ENCODE measurements at places on chromosomes 5 and 9.

DNA sequence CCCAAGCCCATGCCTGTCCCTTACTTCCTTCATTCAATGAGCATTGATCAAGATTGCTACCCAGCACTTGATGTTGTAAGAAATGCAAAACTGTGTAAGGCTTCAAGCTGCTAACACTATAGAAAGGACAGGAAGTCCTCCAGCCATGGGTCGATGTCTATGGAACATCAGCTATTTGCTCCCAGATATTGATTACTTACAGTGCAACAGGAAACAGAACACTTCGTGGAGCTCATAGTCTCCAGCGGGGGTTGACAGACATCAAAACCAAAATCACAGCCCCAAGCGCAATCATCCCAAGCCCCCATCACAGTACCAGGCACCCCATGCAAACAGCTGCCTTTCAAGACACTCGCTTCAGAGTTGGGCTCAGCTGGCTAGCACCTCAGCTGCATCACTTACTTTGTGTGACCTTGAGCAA is 26.8 kb upstream of the DUSP1 start:
- DNase-seq: no peak

DNA sequence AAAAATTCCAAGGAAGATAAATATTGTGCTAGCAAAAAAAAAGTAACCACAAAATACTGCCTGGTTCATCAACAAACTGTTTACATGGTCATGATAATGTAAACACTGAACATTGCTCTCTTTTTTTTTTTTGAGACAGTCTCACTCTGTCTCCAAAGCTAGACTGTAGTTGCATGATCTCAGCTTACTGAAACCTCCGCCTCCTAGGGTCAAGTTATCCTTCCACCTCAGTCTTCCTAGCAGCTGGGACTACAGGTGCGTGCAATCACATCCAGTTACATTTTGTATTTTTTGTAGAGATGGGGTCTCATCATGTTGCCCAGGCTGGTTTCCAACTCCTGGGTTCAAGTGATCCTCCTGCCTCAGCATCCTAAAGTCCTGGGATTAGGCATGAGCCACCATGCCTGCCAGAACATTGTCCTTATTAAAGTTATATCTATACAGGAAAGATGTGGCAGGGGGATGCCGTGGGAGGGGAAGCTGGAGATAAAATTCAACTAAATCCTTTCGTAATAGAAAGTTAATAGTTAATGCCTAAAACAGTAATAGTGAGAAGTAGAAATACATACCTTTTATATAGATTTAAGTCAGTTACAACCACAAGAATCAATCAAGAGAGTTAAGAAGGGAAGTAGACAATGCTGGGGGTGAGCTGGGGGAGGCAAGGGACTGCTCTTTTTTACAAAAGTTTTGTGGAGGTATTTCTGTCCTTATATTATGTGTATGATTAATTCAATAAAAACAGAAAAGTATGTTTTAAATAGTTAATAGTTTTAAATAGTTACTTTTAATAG is 52.3 kb downstream of the RGMB start:
- DNase-seq: no peak

DNA sequence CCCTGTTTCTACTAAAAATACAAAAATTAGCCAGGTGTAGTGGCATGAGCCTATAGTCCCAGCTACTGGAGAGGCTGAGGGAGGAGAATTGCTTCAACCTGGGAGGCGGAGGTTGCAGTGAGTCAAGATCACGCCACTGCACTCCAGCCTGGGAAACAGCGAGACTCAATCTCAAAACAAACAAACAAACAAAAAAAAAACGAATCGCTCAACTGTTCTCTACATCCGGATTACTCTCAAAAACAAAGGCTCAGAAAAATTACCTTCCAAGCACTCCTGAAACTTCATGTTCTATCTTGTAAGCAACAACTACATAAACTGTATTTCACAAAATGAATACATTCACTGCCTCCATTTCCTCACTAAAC is 14.0 kb downstream of the UBAP2 start:
- no peak for DNase-seq

GRCh38 chr5:115243412-115243811 is 19.3 kb downstream of the PGGT1B start:
- no peak for DNase-seq

DNA sequence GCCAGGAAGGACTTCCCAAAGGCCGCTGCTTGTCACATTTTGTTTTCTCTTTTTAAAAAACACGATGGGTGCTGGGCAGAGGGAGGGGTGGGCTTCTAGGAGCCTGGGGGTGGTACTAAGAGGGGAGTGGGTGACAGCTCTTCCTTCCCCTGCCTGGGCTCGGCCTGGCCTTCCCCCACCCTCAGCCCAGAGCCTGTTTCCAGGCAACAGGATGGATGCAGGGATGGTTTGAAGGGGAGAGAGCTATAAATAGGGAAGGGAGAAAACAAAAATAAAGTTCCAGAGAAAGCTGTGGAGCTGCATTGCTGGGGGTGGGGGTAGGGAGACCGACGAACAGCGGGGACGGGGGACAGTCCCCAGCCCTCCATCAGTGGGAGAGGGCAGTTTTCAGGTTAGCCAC is 6.6 kb upstream of the GPRIN1 start:
- DNase-seq: no peak

DNA sequence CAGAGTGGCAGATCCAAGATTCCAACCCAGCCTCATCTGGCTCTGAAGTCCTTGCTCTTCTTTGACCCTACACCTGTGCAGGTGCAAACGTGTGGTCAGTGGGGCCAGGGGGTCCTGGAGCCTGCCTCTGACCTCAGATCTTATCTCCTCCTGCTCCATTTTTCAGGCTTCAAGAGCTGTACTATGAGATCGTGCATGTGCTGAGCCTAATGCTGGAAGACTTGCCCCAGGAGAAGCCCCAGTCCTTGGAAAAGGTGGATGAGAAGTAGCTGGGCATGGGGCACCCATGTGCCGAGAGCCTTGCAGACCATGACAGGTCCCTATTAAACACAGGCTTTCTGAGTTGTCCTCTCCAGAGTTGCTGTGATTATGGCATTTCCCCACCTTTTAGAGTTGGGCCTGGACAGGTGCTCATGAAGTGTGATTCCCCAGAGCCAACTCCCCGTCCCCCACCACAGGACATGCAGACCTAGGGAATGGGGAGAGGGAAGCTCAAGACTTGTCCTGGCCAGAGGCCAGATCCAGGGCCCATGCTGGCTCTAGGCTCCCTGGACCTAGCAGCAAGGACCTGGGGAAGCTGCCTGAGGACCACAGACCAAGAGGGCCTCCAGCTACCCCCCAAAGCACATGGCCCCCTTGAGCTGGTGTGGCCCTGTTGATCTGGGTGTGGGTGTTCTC is 22.5 kb downstream of the PITX1 start:
- DNase-seq: no peak

Data from naive B cell (primary cell).